Left renal cortex interstitium (tissue), 4 donors: ENCODE measurements at places on chromosomes 1 and 21. TPM values are rescaled to one million over a fixed set of nuclear protein-coding genes. Genes with fewer than 3 reads are reported as not detected.

GRCh38 chr1:180969434-180969833 is 53.2 kb downstream of the STX6 start:
- DNase-seq: no peak

DNA sequence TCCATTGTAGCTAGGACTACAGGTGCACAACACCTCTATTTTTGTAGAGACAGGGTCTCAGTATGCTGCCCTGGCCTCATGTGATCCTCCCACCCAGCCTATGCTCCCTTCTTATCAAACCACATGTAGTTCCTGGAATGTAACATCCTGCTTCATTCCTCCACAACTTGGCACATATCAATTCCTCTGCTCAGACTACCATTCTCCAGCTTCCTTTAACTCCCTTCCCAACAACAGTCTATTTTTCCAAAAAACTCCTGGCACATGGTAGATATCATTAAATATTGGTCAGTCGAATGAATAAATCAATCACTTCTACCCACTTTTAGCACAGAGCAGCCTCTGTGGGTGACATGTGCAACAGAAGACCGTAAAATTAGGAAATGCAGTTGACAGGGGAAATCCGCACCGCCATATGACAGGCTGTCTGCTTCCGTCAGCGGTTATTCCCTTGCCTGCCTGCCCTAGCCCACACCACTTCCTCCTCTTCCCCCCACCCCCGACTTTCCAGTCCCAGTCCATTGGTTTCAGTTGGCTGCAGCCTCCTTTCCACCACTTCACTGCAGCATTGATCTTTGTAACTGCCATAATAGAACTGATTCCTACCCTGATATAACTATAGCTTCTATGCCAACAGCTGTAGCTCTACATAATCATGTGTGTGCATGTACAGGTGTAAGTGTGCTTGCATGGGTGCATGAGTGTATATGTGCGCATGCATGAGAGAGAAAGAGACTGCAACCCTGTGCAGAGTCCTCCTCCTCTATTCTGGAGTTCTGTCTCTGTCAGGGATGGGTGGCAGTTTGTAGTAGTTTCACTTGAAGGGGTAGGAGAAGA is 6.8 kb upstream of the AKR1A1 start:
- DNase-seq: no peak

DNA sequence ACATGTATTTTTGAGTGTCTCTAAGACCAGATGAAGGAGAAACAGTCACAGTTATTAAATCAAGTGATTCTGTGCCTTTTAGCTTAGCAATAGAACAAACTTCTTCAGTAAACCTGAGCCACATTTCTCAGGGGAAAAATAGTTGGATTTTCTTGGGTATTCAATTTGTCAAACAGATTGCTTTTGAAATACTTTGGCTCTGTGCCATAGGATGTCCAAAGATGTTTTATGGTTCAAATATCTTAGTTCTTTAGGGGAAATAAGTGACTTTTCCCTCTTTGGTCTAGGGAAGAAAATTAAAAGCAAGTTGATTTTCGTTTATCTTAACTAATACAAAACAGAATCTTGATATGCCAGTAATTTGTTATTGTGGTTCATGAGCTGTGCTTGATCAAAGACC is 125.9 kb downstream of the ATP5PO start:
- DNase-seq: no peak

GRCh38 chr1:224619209-224619608 is 3.1 kb downstream of the CNIH3 start:
- no peak for DNase-seq

TMEM240 gene
- polyA plus RNA-seq: 8.4 TPM

FBLIM1 gene
- polyA plus RNA-seq: 46.1 TPM

- no peak for DNase-seq
Measured at GRCh38 chr1:121413821-121414220, 229.0 kb downstream of the SRGAP2C start.

DNA sequence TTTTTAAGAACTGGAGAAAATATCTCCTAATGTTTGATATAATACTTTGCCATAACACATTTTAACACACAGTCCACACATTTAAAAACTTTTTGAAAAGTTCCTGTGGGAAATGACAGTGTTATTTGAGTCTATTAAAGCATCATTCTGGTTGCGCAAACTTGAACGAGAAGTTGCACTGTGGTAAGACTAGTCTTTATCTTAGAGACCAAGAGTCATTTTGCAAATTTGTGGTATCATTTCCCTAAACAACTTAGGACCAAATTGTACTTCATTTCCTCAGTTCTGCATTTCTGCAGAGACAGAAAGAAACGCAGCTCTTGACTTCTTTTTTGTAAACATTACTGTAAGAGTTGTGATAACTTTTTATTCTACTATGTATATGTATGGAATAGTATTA is at the start of gene RGS18:
TSS of gene RGS18 (plus strand) at position 282 of the 400 bp plus-strand sequence. CDS start 176 bp downstream, outside the sequence.
- no peak for DNase-seq

PAX7 gene
- polyA plus RNA-seq: not detected

DNA sequence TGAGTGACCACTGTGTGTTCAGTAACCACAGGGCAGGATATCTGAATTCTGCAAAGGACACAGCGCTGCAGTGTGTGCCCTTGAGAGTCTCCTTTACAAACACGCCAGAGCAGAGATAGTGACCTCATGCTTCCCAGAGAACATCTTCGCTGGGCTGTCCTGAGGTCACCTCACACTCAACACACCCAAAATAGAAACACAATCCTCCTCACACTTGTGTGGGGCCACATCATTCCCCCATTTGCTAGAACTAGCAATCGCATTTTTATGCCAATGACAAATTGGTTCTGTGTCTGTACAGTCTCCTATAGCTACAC is 140.1 kb upstream of the NRIP1 start:
- DNase-seq: no peak

DNA sequence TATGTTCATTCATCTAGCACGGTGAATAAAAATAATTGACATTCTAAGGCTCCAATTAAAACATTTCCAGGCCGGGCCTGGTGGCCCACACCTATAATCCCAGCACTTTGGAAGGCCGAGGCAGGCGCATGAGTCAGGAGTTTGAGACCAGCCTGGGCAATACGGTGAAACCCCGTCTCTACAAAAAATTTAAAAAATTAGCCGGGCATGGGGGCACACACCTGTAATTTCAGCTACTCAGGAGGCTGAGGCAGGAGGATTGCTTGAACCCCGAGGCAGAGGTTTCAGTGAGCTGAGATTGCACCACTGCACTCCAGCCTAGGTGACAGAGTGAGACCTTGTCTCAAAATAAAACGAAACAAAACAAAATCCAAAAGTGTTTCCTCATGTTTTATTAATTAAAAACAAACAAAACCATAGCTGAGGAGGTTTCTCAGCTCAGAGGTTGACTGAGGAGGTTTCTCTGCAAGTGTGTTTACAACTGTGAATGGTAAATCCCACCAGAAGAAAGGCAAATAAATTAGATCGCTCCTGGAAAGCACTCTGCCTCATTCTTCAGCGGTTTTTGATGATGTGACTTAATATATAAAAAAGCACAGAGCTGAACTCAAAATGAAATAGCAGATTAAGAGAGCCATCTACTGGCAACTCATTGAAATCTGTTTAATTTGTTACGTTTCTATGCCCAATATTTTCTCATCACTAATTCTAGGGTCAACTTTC is 37.7 kb upstream of the ATG4C start:
- no peak for DNase-seq

DNA sequence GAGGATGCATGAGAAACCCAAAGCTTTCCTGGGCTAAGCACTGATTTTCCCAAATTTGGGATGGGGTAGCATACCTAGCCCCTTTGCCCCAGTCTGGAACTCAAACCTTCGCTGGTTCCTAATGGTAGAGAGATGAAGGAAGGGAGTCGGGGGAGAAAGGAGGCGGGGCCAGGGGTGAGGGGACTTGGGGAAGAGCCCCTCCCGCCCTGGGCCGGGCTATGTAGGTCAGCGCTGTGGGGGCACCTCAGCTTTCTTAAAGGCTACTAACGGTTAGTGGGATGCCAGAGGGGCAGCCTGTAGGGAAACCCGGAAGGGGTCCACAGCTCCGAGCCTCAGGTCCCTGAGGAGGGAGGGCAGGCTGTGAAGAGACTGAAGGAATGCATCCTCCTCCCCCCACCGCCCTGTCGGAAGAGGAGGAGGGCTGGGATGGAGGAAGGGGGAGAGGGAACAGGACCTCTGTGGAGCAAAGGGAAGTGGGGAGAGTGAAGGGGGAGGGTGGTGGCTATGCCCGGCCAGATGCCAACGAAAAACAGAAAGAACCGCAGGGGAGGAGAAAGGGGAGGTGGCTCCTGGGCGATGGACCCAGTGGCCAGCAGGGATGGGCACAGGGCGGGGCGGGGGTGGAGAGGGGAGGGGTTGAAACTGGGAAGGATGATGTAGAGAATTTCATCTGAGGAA is 1.3 kb downstream of the CADM3 start:
- no peak for DNase-seq

GRCh38 chr1:4668743-4669700 is 14.6 kb downstream of the AJAP1 start:
- DNase-seq: no peak

- DNase-seq: no peak
Measured at GRCh38 chr1:202807451-202807925, 733 bp downstream of the KDM5B start.

SUSD4 gene
- polyA plus RNA-seq: 12.7 TPM

GRCh38 chr1:78036450-78036849 is 9.3 kb upstream of the GIPC2 start:
- DNase-seq: no peak

GRCh38 chr1:186760446-186760845 is 68.3 kb upstream of the PLA2G4A start:
- no peak for DNase-seq

- no peak for DNase-seq
Measured at GRCh38 chr1:33043267-33044092, 6.8 kb upstream of the AK2 start.

CDC20 gene
- polyA plus RNA-seq: 34.3 TPM

DNA sequence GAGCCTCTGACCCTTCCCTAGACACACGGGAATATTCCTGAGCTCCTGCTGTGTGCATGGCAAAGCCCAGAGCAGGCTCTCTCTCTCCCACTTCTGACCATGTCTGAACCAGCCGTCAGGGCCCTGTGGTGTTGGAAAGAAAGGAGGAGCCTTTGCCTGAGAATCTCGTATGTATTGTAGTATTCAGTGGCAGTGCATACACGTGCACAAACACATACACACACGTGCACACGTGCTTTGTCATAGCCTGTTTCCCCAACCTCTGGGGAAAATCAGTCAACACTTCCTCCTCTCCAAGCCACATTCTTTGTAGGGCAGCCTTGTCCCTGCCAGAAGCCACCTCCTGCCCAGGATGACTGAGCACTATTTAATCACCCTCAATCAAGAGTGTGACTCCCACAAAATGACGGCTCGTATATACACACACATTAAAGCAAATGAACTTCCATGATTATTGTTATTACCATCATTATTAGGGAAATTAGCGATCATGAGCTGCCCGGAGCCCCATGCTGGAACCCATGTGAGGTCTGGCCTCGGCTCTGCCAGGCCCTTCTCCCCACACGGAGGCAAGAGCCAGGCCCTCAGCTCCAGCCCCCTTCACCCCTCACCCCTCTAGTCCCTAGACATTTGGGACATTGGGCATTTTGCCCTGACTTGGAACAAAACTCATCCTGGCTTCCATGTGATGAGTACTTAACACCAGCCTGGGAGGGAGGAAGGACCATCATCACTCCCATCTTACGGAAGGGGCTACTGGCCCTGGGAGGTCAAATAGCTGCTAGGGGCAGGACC is 331.9 kb downstream of the NPHP4 start:
- DNase-seq: no peak
